ENCODE measurements at places on chromosomes 5 and 9. TPM values are rescaled to one million over a fixed set of nuclear protein-coding genes. Genes with fewer than 3 reads are reported as not detected.

The BASP1 gene
- total RNA-seq, result 84.5 TPM

The DOCK8 gene
- 5.7 TPM for total RNA-seq

The ZNF618 gene
- total RNA-seq, result 6.6 TPM

The CDH9 gene
- total RNA-seq, result not detected

The FAM151B gene
- 1.8 TPM for total RNA-seq

The TRPM3 gene
- total RNA-seq, result 0.22 TPM

The CERT1 gene
- 21.7 TPM for total RNA-seq

The LCN1 gene
- total RNA-seq, result not detected

The SEMA4D gene
- total RNA-seq, result 7.4 TPM

DNA sequence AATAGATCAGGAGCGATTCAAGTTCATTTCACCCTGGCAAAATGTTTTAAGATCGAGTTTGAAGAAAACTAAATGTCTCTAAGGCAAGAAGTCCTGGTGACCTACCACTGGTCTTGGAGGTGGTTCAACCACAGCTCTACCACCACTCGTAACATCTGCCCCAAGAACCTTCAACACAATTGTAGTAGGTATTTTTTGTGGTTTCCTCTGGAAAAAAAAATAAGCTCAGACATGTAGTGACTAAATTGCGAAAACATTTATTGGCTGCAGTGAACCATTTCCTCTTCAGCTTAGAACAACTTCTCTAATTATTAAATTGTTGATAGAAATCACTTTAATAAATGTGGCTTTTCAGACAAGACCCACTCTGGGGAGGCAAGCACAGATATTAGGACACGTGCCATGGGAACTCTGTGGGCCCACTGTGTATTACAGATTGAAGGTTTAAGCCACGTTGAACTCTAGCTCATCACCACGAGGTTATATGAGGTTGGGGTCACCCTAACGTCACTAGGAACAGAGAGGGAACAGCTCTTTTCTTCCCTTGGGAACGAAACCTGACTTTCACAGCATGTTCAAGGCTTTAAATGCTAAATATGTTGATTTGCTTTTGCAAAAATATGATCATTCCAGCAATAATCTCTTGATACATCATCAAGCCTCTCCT is 142.9 kb downstream of the HSD17B3 start:
- H3K27ac ChIP-seq, result no peak overlapping the region
- H3K4me3 ChIP-seq, result no peak overlapping the region
- H3K36me3 ChIP-seq, result no peaks in the 10 kb centered on the region
- peaks cover 54% of the 10 kb centered on the region for H3K27me3 ChIP-seq
- H3K4me1 ChIP-seq, result no peaks in the 10 kb centered on the region

- no peak overlapping the region for H3K27ac ChIP-seq
- peak overlapping the region; percentile 67 for H3K4me3 ChIP-seq
- H3K4me1 ChIP-seq, result no peaks in the 10 kb centered on the region
- peaks cover 44% of the 10 kb centered on the region for H3K27me3 ChIP-seq
These were observed 321.6 kb downstream of the CEMIP2 start for GRCh38 chr9:71446473-71447411.

DNA sequence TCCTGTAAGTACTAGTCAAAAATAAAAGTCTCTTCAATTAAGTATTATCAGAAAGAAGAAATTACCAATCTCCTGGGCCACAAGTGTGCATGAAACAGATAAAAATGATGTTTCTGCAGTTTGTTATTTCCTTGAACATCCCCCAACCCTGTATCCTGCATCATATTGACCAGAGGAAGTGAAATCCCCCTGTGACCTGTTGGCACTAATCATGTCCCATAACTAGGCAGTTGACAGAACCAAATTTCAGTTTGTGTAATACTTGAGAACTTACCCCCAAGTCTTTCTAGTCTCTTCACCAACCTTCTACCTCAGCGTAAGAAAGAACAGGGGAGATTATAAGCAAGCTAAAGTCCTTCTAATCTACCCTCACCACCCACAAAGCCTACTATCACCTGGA is 368.2 kb upstream of the PDE4D start:
- no peaks in the 10 kb centered on the region for H3K4me1 ChIP-seq
- H3K27ac ChIP-seq, result no peak overlapping the region
- no peak overlapping the region for H3K4me3 ChIP-seq
- H3K36me3 ChIP-seq, result no peaks in the 10 kb centered on the region
- H3K27me3 ChIP-seq, result peaks cover 76% of the 10 kb centered on the region

DNA sequence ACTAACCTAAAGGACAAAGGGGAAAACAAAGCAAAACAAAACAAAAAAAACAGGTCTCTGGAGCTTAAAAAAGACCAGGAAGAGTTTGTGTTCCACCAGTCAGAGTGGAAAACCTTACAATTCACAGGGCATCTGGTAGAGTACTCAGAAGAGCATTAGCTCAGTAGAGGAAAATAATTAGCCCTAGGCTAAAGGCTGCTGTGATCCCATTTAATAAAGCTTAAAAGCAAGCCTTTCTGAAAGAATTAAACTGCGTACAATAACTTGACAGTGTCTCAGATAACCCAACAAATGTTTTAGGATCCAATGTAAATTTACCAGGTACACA is 7.3 kb downstream of the ECM2 start:
- no peak overlapping the region for H3K27ac ChIP-seq
- H3K4me1 ChIP-seq, result no peaks in the 10 kb centered on the region
- DNase-seq, result no peak
- no peaks in the 10 kb centered on the region for H3K36me3 ChIP-seq
- H3K27me3 ChIP-seq, result no peaks in the 10 kb centered on the region

GRCh38 chr5:63928451-63928850 is 33.8 kb downstream of the HTR1A start:
- H3K27ac ChIP-seq, result no peak overlapping the region
- no peaks in the 10 kb centered on the region for H3K36me3 ChIP-seq

- H3K27ac ChIP-seq, result no peak overlapping the region
- no peaks in the 10 kb centered on the region for H3K36me3 ChIP-seq
- peaks cover 34% of the 10 kb centered on the region for H3K27me3 ChIP-seq
- DNase-seq, result no peak
These were observed 3.7 kb downstream of the ADAMTSL2 start for GRCh38 chr9:133538176-133538575.

GRCh38 chr5:1998716-1999317 is 116.1 kb upstream of the IRX4 start:
- no peak overlapping the region for H3K4me3 ChIP-seq
- peaks cover 30% of the 10 kb centered on the region for H3K27me3 ChIP-seq
- no peak for DNase-seq
- H3K4me1 ChIP-seq, result peaks cover 8% of the 10 kb centered on the region

GRCh38 chr9:114938687-114939575 is 8.5 kb upstream of the TNFSF8 start:
- H3K27me3 ChIP-seq, result no peaks in the 10 kb centered on the region
- no peak overlapping the region for H3K27ac ChIP-seq
- no peaks in the 10 kb centered on the region for H3K36me3 ChIP-seq
- no peak overlapping the region for H3K4me3 ChIP-seq

- no peak overlapping the region for H3K27ac ChIP-seq
- no peak for DNase-seq
- no peak overlapping the region for H3K4me3 ChIP-seq
- H3K36me3 ChIP-seq, result peaks cover 7% of the 10 kb centered on the region
These were observed 3.1 kb downstream of the RASGEF1C start for GRCh38 chr5:180205916-180206315.

DNA sequence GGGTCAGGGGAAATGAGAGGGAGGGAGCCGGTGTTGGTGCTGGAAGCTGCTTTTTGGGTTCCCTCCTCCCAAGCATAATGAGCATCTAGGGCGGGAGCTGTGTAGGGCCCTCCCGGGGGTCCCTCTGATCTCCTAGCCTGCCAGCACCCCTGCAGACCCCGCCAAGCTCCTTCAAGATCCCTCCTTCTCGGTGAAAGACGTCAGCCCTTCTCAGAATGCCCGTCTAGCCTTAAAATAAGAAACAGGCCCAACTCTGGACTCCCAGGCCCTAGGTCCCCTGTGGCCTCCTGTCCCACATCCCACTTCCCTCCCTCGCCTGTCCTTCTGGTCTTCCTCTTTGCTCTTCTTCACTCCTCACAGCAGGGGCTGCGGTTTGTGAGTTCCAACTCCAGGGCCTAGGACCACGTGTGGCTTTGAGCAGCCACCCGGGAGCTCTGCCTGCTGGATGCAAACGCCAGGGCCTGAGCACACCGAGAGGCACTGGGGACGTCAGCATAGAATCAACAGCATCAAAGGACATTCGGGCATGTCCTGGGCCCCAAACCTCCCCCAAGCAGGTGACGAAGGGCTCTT is 8.8 kb upstream of the SCGB3A1 start:
- no peaks in the 10 kb centered on the region for H3K36me3 ChIP-seq
- H3K4me3 ChIP-seq, result no peak overlapping the region
- H3K27ac ChIP-seq, result no peak overlapping the region
- H3K4me1 ChIP-seq, result no peaks in the 10 kb centered on the region

DNA sequence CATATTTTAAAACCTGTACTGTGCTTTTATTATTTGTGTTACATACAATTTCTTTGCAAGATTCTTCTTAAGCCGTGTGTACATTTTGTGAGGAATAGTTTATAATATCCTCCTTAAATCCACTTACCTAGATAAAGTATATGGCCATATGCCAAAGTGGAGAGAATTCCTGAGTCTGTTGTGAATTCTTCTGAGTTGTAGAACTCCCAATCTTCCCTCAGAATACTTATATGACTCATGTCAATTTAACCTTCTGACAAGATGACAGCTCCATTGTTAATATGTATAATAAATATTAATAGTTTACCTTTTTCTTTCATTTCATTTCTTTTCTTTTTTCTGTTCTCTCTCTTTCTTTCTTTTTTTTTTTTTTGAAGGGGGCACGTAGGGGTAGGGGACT is 6.0 kb upstream of the RICTOR start:
- no peaks in the 10 kb centered on the region for H3K27me3 ChIP-seq
- H3K4me1 ChIP-seq, result peaks cover 23% of the 10 kb centered on the region
- H3K36me3 ChIP-seq, result peaks cover 4% of the 10 kb centered on the region
- no peak for DNase-seq

GRCh38 chr5:151699071-151699901 is 12.6 kb upstream of the SPARC start:
- H3K4me1 ChIP-seq, result peaks cover 18% of the 10 kb centered on the region
- H3K4me3 ChIP-seq, result peak overlapping the region; percentile 13
- DNase-seq, result peak; percentile 85
- H3K27ac ChIP-seq, result peak overlapping the region; percentile 58
- no peaks in the 10 kb centered on the region for H3K36me3 ChIP-seq

GRCh38 chr9:110842986-110843385 is 174.4 kb downstream of the MUSK start:
- no peak for DNase-seq
- H3K36me3 ChIP-seq, result no peaks in the 10 kb centered on the region
- H3K27me3 ChIP-seq, result no peaks in the 10 kb centered on the region
- H3K4me3 ChIP-seq, result no peak overlapping the region

DNA sequence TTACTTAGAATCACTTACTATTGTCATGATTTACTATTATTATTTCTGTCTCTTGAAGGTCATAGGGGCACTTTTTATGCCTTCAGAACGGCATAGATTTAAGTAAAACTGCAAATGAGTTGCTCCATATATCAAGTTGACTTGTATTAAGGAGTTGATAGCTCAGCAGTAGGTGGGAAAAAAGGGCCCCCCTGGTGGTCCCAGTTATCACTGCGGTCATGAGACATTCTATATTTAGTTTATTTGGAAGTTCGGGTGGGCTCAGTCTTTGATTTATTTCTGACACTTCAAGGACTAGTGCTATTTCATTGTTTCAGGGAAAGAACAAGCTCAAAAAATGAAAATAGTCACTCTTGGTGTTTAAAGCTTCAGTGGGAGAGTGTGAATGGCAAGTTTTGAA is 159.3 kb downstream of the SLC24A2 start:
- no peak for DNase-seq
- H3K4me1 ChIP-seq, result no peaks in the 10 kb centered on the region
- no peak overlapping the region for H3K27ac ChIP-seq
- no peaks in the 10 kb centered on the region for H3K36me3 ChIP-seq
- H3K4me3 ChIP-seq, result no peak overlapping the region

DNA sequence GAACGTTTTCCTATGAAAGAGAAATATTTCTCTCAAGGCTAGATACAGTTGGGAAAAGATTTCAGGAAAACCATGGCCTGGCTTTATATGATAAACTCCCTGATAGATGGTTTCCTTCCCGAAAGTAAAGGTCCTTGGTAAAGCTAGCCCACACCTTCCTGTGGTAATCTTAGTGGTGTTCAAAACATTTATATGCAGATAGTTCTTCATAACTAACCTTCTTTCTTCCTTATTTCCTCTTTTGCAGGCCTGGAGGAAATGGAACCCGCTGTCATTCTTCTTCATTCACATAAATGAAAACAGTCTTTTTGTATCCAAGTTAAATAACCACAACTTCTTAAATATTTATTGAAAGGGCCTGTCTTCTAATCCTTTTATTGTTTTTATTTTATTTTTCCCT is 474.0 kb upstream of the ACTBL2 start:
- no peak for DNase-seq
- H3K27me3 ChIP-seq, result no peaks in the 10 kb centered on the region
- H3K36me3 ChIP-seq, result no peaks in the 10 kb centered on the region

DNA sequence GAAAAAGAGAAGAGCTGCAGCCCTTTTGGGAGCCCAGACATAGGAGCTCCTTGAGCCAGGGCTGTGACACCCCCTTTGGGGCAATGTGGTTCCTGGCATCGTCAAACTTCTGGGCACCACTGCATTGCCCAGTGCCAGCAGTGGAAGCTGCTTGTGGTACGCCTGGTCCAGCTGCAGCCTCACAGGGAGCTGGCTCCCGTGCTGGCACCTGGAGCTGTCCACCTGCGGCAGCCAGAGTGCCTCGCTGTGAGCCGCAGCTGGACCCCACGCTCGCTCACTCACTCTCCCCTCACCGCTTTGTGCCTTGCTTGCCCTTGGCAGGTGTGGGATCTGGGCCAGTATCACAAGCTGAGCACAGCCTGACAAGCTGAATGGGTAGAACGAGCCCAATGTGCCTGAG is 1150.8 kb upstream of the CDH6 start:
- no peak for DNase-seq
- H3K27ac ChIP-seq, result peak overlapping the region; percentile 60
- no peaks in the 10 kb centered on the region for H3K36me3 ChIP-seq
- peaks cover 8% of the 10 kb centered on the region for H3K4me1 ChIP-seq
- no peak overlapping the region for H3K4me3 ChIP-seq

DNA sequence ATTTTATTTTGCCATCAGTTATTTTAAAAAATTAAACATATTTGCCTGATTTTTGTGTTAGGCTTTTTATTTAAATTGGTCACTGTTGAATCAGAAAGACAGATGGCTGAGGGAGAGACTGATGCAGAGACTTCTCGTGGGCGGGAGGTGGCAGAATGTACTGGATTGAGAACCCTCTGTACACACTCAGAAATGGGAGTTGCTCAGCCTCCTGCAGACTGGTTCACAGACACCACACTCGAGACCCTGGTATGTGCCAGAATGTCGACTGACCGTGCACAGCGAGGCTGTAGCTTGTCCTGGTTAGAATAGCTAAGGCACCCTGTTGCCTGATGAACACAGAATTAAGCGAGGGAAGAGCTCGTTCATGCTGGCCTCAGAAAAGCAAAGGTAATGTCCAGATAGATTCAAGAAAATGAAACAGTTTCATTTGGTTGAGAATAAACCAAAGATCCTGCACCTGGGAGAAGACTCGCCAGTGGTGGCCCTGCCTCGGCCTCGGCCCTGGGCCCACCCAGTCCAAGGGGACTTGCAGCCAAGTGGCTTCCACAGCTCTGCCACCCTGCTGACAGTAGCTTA is 71.3 kb upstream of the OTULINL start:
- no peaks in the 10 kb centered on the region for H3K4me1 ChIP-seq
- H3K27ac ChIP-seq, result no peak overlapping the region
- no peaks in the 10 kb centered on the region for H3K27me3 ChIP-seq
- no peak overlapping the region for H3K4me3 ChIP-seq

Measured in MCF 10A (cell line).